NCI-H1048 (cell line): ENCODE measurements at places on chromosomes 12 and 14.

GRCh38 chr14:53391631-53392285, 238.6 kb upstream of the DDHD1 start:
- DNase-seq = no peak

DNA sequence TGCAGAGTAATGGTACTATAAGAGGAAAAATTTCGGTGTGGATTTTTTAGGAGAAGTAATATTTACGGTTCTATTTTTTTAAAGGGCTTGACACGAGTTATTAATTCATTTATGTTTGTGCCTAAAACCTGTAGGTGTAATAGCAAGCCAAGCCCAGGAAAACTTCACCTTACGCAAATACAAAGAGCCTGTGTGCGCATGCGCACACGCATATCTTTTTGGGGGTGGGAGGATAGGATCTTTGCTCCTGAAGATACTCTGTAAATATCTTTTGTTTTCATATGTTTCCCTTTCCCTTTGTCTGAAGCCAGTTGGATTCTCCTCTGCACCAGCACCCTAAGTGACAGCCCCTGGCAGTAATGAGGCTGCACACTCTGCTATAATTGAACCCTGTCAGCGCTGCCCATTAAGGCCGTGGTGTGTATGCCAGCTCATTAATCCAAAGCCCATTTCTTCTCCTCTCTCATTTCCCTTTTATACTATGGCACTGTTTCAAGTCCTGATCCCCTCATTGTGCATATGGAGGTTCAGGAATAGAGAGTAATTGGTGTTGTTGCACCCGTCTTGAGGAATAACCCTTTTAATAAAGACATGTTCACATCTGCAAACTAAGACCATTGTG, 327.2 kb upstream of the E2F7 start:
- no peak for DNase-seq

DNA sequence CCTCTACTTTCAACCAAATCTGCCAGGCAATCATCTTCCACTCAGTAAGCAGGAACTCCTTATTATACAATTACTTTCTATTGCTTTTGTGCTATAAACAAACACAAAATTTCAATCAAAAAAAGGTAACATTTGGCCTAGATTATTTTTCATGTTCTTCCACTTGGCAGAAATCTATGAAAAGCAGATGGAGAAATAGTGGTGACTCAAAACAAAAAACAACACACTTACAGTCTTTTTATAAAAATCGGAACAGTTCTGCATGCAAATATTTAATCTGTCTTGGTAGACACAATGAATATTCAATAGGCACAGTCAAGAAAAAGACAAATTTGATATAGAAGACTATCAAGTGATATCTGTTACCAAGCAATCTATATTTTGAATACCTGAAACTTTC, 376.8 kb downstream of the RPS29 start:
- no peak for DNase-seq

DNA sequence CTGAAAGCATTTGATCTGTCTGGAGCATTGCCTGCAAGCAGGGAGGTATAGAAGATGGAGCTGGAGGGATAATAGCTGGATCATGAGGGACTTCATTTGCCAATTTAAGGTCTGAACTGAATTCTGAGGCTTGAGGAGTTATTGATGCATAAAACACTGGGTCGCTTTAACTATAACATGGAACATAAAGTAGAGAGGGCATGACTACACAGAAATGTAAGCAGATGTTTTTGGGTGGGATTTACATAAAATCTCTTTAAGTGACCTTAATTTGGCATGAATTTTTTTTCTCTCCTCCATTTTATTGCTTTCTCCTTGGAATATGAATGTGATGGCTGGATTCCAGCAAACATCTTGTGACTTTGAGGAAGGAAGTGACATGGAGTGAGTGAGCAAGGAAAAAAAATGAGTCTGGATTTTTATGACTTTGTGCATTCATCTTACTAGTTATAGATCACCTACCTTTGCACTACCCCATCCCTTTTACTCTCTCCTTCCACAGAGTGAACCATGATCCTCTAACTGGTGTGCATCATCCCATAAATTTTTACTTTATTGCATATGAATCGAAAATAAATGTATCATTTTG, 356.0 kb downstream of the DUSP6 start:
- DNase-seq = no peak

DNA sequence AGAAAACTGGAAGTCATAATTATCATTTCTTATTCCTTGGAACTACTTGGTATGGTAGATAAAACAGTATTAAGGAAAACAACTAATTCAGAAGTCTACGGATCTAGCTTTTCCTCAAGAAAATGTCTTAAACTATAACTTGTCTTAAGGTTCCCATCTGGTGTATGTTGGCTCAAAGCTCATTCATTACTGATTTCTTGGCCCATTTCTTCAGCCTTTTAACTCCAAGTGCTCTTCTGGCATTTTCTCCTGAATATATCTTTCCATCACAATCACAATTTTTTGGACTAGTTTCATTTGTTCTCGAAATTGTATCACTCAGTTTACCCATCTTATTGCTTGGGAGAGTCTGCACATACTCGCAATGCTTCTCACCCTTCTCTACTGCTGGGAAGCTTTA, 150.1 kb downstream of the C12orf50 start:
- no peak for DNase-seq

- no peak for DNase-seq
These were observed 162.8 kb upstream of the LHX5 start for GRCh38 chr12:113634474-113634873.

GRCh38 chr14:35688126-35688826, 120.8 kb downstream of the RALGAPA1 start:
- DNase-seq = no peak

DNA sequence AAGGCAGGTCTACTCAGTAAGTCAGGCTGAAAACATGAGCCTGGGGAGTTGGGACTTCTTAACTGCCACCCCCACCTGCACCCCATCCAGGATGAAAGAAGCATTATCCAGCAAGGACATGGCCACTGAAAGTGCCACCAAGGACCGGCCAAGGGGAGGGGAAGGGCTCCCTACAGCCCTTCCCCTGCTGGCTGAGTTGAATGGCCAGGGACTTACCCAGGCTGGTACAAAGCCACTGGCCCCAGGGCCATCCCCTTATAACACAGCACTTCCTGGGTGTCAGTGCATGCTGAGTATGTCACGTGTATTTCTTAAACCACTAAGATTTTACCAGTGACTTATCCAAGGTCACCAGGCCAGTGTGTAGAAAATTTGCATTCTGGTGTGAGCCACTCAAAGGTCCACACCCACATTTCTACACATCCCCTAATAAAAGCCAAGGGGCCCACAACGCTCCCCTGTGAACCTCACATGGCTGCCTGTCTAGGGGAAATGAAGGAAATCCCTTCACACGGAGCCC, 29.3 kb upstream of the ZFP36L1 start:
- DNase-seq = no peak

DNA sequence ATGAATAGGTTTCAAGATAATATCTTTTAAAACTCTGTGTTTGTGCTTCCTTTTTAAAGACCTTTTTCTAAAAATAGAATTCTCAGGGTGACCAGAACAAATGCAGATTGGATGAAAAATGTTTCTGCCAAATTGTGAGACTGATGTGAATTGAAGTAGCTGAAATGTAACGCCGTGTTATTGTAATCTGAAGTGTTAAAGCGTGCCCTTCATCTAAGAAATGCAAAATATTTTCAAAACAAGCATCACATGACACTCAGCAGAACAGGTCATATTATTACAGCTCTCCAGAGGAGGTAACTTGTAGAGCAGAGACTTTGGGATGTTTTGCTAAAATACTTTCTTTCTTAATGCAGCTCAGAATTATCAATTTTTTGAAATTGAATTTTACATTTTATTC, 90.0 kb upstream of the PLEKHA5 start:
- DNase-seq = no peak

DNA sequence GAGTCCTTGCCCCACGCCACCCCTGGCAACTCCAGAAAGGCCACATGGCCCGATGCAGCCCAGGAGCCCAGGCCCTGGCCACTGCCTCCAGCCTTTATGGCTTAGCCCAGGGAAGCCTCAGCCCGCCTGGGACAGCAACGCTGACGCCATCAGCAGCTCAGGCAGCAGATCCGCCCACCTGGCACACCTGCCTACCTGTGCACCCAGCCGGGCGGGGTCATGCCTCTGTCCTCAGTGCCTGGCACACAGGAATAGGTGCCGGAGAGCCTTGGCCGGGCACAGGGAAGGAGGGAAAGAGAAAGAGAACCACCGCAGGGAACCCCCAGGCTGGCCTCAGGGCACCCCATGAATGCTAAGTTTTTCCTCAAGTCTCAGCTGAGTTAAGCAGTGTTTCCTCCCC, 21.1 kb downstream of the BEGAIN start:
- no peak for DNase-seq

GRCh38 chr14:64502887-64503433, 678 bp downstream of the ZBTB25 start:
- no peak for DNase-seq

DNA sequence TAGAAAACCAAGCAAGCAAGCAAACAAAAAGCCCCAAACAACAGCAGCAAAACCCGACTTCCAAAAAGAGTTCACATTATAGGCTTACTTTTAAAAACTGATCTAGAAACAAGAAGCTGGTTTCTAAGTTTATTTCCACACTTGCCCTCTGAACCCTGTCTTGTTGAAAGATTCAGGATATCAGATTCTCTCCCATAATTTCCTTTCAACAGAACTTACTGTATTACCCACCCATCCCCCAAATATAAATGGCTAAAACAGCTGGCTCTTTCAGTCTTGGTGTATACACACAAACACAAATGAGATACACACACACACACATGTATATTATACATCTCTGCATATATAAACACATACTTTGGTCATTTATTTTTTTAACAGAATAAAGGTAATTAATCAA, 460.9 kb downstream of the ZFP36L1 start:
- no peak for DNase-seq

GRCh38 chr14:34056046-34056445, 105.2 kb upstream of the EGLN3 start:
- no peak for DNase-seq

GRCh38 chr12:124437617-124438436, 129.6 kb downstream of the NCOR2 start:
- DNase-seq = no peak

- no peak for DNase-seq
These were observed 205.2 kb upstream of the TMEM260 start for GRCh38 chr14:56374421-56374820.

DNA sequence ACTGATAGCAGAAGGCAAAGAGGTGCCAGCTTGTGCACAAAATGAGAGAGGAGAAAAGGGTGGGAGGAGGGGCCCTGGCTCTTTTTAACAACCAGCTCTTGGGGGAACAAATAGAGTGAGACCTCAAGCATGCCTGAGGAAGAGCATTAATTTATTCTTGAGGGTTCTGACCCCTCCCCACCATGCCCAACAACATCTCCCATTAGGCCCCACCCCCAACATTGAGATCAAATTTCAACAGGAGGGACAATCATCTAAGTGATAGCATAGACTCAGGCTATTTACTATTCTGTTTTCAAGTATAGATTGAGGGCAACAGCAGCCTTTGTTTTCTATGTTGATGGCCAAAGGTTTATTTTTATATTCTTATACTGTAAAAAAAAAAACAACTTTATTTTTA, 59.7 kb downstream of the FUT8 start:
- DNase-seq = no peak

DNA sequence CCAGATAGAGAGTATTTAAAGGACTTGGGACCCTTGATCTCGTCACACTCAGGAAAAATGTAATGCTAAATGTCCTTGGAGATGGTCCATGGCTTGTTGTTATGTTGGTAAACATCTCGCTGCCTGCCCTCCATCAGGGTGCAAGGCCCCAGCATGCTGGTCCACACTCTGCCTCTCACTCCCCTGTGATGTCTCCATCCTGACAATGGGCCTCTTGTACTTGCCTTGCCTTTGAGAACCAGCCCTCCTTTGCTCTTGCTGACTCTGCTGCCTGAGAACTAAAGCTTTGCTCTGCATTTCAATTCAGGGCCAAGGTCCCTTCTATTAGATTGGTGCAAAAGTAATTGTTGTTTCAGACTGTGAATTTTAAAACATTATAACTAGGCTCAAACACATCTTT, 131.0 kb upstream of the LMNTD1 start:
- DNase-seq = no peak

- no peak for DNase-seq
These were observed 369.0 kb upstream of the FAR2 start for GRCh38 chr12:28780096-28780495.

DNA sequence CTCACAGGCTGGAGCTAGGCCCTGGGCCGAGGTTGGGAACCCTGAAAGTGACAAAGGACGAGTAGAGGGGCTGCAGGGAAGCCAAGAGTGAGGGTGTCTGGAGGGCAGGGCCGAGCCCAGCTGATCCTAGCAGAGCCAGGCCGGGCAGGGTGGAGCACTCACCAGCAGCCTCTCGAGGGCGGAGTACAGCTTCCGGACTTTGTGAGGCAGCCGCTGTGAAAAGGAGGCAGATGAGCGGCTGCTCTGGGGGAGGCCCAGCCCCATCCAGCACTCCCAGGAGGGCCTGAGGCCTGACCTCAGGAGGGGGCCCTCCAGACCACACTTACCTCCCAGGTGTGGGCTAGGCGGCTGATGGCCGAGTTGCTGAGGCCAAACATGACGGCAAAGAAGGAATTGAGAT, 14.7 kb upstream of the ENDOU start:
- DNase-seq = no peak

GRCh38 chr12:46160101-46160980, 108.5 kb downstream of the SLC38A1 start:
- DNase-seq = no peak

- DNase-seq = no peak
These were observed 144.2 kb downstream of the KIF26A start for GRCh38 chr14:104282332-104283196.

GRCh38 chr12:132801741-132802140, 26.9 kb downstream of the GOLGA3 start:
- no peak for DNase-seq

DNA sequence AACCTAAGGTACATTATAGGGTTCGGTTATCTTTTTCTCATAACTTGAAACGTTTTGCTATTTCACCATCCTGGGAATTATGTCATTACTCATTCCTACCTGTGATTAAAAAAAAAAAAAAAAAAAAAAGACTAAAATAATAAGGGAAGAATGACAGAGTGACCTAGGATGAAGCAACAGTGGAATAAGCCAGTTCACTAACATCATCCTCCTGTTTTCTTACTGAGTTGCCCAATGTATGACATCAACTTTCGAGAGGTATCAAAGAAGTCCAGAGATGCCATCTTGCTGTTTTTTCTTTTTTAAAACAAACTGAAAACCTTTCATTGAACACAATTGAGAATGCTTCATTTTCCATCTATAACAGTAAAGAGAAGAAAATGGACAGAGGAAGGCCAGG, 42.8 kb downstream of the AMN start:
- no peak for DNase-seq

- DNase-seq = no peak
These were observed 259.0 kb upstream of the G2E3 start for GRCh38 chr14:30299915-30300314.

DNA sequence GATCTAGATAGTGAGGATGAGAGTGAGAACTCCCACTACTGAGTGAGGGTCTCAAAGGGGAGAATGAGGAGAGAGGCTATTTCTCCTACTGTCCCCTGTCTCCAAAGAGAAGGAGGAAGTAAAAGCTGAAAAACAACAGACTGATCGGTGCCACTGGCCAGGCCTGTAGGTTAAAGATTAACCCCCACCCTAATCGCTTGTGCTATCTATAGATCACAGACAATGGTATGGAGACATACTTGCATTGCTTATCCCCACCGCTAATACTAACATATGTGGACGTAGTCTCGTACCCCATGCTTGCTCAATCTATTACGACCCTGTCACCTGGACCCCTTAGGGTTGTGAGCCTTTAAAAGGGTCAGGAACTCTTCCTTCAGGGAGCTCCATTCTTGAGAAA, 777.9 kb upstream of the TMEM132C start:
- no peak for DNase-seq

GRCh38 chr12:95173392-95174251, 43.6 kb downstream of the FGD6 start:
- DNase-seq = no peak

- no peak for DNase-seq
These were observed 84.9 kb downstream of the CACNA1C start for GRCh38 chr12:2137711-2138110.
